ENCODE measurements at places on chromosomes 1 and 21.

DNA sequence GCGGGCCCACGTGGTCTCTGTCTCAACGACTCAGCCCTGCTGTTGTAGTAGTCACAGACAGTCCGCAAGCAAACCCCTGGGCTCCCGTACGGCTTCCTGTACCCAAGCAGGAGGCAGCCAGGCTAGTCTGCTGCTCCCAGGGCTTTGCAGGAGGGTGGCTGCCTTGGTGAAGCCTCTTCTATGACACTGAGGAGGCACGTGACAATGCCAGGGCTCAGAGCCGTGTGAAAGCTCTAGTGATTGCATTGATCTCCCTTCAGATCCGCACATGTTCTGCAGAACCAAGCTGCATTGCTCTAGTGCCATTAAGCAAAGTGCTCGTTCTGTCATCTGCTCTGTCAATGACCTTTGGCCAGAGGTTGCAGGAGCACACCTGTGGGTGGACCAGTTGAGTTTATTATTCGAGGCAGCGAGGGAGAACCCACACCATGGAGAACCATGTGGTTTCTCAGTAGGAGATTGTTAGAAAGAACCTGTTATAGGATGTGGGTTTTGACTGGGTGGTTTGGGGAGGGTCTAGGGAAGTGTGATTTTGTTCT is 18.0 kb downstream of the UMODL1 start:
- DNase-seq, result no peak

DNA sequence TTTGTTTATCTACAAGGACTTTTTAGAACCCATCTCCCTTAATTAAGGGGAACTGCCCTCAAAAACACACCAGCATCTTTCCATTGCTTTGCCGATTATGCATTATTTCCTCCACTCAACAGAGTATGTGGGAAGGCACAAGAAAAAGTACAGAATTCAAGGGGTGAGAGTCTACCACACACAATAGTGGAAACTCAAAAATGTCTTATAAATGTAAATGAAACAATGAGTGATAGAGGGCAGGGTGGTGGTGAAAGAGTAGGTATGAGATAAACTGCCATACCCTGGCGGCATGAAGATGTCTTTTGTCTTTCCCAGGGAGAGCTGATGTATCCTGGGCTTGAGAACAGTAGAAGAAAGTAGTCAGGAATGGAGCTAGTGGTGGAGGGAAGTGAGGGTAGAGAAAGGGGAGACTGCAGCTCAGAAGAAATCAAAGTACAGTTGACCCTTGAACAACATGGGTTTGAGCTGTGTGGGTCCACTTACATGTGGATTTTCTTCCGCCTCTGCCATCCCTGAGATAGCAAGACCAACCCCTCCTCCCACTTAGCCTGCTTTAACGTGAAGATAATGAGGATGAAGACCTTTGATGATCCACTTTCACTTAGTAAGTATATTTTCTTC is 24.4 kb downstream of the CD58 start:
- DNase-seq, result no peak

- peak; percentile 45 for DNase-seq
Observed at GRCh38 chr1:71049951-71050598, 2.5 kb upstream of the PTGER3 start.

DNA sequence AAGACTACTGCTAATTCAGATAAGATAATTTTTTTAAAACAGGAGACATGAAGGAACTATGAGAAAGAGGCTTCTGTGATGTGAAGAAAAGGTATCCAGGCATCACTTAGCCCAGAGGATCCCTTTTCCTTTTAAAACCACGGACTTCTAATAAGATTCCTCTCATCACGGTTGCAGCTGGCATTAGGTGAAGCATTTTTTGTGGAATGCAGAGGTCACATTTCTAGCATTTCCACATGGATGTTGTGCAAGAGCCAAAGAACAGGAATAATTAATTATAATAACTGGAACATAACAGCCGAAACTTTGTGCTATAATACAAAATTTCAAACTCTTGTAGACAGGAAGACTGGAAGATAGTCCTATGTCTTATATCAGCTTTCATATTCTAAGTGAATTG is 27.6 kb downstream of the CYP2J2 start:
- DNase-seq, result no peak

GRCh38 chr1:11042995-11043874 is 3.8 kb downstream of the MASP2 start:
- DNase-seq, result no peak

GRCh38 chr1:93251966-93252365 is 71.4 kb downstream of the CCDC18 start:
- DNase-seq, result no peak

DNA sequence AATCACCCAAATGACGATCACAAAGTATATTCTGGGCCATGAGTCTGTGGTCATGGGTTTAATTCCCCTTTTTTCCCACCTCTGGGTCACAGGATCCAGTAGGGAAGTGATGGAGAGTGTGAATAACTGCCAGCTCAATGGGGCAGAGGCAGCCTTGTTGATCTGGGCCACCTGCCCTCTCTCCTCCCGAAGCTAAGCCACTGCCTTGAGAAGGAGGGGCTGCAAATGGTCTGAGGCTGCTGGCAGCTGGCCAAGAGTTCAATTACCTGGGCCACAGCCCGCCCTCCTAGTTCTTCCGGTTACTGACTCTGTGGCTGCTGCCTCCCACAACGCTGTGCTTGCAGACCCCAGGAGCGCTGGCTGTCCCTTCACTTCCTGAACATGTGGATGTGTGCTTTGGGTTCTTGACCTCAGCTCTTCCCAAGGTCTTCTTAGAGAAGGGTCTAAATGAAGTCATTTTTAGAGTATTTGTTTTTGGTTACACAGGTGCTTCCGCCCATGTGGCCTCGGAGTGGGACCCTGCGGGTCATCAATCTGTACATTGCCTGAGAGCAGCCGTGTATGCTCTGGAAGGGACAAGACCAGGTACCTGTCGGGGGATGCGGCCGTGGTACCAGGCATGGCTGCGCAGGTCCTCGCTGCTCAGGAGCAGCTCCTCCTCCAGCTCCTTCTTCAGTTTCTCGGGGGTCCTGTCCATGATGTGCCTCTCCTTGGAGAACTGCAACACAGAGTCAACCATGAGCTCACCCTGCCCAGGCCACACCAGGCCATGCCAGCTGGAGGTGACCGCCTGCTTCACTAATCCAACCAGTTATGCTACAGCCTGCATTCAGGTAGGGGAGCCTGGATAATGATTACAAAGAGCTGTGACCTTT is 89.7 kb downstream of the BCAR3 start:
- DNase-seq, result peak; percentile 97

DNA sequence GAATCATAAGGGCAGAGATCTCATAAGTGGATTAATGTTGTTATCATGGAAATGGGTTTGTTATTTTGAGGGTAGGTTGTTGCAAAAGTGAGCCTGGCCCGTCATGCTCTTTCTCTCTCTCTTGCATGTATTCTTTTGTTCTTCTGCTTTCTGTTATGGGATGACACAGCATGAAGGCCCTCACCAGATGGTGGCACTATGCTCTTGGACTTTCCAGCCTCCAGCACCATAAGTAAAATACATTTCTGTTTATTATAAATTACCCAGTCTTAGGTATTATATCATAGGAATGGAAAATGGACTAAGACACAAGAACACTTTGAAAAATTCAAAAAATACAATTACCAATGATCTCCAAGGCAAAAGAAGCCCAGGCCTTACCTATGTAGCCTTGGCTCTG is 676.1 kb downstream of the PTPRU start:
- DNase-seq, result no peak

DNA sequence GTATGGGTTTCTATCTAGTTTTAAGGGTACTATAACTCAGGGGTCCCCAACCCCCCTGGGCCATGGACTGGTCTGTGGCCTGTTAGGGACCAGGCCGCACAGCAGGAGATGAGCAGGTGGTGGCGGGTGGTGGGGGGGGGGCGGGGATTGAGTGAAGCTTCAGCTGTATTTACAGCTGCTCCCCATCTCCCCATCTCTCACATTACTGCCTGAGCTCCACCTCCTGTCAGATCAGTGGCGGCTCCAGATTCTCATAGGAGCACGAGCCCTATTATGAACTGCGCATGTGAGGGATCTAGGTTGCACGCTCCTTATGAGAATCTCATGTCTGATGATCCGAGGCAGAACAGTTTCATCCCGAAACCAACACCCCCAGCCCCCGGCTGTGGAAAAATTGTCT is 95.1 kb upstream of the SLC45A1 start:
- no peak for DNase-seq

GRCh38 chr1:49527606-49528305 is 496.0 kb downstream of the AGBL4 start:
- no peak for DNase-seq

GRCh38 chr1:81703391-81703755 is 97.4 kb upstream of the ADGRL2 start:
- DNase-seq, result no peak

- no peak for DNase-seq
Observed at GRCh38 chr1:206833106-206833680, 32.2 kb upstream of the IL20 start.

GRCh38 chr21:44275041-44275440 is 10.6 kb upstream of the AIRE start:
- no peak for DNase-seq

- peak; percentile 52 for DNase-seq
Observed at GRCh38 chr1:7752512-7753417, 18.3 kb upstream of the VAMP3 start.

DNA sequence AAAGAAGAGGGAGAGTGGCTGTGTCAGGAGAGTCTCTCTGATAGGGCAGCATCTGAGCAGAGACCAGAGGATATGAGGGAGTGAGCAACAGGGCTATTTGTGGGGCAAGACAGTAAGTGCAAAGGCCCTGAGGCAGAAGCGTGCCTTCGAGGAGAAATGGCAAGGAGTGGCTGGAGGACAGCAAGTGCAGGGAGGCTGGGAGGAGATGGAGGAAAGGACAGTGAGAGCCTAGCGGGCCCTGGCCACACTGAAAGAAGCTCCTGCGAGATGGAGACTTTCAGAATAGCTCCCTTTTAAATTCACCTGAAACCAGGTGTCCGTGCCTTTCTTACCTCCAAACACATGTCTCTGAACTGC is 25.2 kb downstream of the EXOC8 start:
- no peak for DNase-seq

DNA sequence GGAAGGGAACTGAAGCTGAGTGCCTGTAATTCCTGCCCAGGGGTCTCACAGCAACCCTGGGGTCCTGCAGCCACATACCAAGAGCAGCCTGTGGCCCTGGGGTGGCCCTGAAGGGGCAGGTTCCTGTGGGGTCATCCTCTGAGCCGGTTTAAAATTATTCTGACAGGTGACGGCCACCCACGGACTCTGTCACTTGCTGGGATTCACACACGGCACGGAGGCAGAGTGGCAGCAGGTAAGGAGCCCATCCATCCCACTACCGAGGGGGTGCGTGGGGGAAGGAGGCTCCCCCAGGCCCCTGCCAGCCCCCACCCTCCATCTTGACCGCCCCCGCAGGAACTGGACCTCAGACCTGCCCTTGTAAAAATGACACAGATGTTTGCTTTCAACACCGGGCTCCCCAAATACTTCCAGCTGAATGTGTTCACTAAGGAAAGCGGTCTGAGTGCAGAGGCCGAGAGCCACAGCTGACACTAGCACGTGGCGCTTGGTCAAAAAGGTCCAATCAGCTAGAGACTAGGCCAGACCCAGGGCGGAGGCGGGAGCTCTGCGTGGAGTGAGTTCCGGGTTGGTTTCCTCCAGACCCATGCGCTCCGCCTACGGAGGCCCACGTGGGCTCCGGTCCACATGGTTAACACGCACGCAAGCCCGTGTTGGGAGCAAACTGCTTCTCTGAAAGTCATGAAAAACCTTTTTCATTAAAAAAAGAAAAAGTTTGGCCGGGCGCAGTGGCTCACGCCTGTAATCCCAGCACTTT is 10.0 kb downstream of the YBEY start:
- DNase-seq, result no peak

DNA sequence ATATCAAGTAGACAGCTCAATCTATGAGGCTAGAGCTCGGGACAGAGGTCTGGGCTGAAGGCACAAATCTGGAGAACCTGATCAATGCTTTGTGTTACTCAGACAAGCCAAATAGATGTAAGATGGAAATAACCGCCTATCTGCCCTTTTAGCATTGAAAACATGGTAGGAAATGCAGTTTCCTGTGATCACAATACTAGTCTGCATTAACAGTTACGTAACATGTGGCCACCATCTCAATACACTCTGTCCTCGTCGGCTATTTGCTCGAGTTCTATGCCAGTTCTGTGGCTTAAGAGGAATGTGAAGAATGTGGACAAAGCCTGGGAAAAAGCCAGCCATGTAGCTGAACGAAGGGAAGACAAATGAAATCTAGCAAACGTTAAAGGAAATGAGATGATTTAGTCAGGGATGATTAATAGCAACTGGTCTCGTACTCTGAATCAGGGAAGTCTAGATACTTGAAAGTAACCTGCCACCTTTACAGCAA is 73.3 kb downstream of the HSF2BP start:
- DNase-seq, result no peak

DNA sequence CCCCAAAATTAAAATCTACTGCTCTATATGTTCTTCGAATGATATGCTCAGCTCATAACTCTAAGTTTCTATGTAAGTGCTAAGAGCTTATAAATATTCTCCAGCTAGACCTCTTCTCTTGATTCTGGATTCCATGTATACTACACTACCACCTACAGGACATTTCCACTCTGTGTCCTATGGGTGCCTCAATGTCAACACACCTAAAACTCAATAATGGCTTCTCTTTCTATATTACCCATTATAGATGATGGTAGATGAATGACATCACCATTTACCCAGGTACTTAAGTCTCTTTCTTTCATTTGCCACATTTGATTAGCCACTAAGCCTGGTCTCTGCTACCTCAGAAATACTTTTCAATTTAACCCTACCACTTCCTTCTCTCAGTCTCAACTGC is 41.3 kb downstream of the TBX19 start:
- DNase-seq, result peak; percentile 39

DNA sequence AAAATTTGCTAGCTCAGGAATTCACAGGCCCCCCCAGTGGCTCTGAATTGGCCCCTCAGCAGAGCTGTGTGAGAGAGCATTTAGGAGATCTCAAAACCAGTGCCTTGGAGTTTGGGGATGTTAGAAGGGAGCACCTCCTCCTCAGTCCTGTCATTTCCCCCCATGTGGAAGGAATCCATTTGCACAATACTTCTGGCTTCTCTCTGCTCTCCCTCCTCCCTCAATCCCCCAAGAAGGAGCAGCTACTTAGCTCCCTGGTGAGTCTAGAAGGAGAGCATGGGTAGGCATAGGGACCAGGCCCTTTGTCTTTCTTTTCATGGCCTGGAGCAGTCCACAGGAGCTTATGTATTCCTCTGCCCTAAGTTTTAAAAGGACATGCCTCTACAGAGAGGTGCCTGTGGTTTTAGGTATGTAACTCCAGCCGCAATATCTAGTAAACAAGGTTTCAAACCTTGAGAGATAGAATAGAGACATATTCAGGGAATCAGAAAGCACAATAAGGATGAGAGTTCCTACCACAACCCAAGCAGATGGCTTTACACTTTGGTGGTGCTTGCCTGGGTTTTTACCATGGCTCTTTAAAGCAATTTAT is 199.4 kb downstream of the FCRL5 start:
- no peak for DNase-seq

DNA sequence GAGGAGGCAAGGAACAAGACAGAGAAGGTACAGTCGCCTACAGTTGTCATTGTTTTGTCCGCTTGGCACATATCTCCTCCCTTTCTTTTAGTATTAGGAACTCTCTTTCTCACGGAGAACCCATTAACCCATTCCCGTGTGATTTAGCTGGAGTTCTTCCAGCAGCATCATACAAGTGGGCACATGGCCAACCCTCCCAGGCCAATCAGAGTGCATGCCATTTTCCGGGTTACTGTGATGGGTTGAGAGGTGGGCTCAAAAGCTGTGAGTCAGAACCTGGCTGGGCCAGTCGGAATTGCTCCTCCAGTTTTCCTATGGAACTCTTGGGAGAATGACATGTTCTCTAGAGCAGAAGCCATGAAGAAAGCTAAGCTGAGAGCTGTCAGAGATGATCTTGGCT is 83.1 kb upstream of the SOD1 start:
- DNase-seq, result peak; percentile 51

- no peak for DNase-seq
Observed at GRCh38 chr21:25911730-25912401, 177.1 kb downstream of the GABPA start.
